ENCODE measurements at places on chromosomes 12 and 14. TPM values are rescaled to one million over a fixed set of nuclear protein-coding genes. Genes with fewer than 3 reads are reported as not detected.

Gene TMEM30B
- total RNA-seq = 0.51 TPM

Gene TMEM263
- 81.7 TPM for total RNA-seq

Gene POU6F1
- 3.3 TPM for total RNA-seq

Gene IL26
- total RNA-seq = not detected

Gene KRT80
- 0.17 TPM for total RNA-seq

Gene HOXC12
- total RNA-seq = not detected

Gene TSPAN8
- total RNA-seq = under 0.01 TPM

All from fibroblast of lung (primary cell).